ENCODE measurements at places on chromosomes 7 and 10.

GRCh38 chr10:59175538-59176240 is 754 bp upstream of the PHYHIPL start:
- DNase-seq, result no peak

DNA sequence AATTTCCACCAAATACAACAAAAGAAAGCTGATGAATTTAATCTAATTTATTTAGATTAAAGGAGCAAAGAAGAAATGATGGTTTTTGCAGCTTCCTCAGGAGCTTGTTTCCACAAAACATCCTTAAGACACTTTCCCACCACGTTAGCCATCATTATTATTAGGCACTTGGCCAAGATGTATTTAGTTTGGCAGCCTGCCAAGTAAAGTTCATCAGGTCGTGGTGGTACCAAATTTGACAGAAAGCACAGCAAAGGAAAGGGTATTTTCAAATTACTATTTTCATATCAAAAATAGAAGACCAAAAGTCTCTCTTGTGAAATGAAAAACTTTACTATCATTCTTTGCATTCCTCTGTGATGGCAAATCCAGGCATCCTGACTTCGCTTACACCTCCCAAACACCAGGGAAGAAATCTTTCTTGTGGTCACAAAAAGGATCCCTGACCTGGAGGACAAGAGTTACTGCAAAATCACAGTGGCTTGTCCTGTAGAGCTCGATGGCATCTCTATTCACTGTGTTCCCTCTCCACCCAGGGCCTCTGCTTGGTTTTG is 123.1 kb upstream of the INHBA start:
- DNase-seq, result no peak

DNA sequence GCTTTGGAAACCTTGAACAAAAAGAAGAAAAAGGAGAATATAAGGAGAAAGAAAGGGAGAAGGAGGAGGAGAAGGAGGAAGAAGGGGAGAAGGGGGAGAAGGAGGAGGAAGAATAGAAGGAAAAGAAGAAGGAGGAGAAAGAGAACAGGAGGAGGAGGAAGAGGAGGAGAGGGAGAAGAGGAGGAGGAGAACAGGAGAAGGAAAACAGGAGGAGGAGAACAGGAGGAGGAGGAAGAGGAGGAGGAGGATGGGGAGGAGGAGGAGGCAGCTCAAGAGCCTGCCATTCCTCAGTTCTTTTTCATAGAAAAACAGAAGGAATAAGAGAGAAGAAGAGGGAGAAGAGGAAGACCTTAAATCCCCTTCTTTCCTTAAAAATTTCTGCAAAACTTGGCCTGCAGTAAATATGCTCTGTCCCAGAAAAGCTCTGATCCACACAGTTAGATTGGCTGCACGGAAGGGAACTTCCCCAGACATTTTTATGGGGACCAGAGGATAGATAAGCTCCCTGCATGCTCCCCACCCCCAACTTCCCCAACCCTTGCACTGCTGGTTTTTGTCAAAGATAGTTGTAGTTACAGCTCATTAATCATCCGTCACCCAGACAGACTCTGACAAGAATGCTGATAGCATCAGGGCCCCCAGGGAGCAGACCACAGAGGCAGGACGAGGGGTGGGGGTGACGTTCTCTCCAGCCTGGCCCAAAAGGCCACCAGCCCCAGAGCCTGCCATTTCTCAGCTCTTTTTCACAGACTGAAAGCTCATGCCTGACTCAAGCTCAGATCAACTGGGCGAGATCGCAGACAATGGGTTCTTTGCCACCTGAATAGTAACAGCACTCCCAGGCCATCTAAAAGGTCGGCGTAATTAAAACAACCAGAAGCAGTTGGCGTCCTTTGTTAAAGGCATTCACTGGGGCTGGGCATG is 34.5 kb upstream of the LYZL1 start:
- no peak for DNase-seq

DNA sequence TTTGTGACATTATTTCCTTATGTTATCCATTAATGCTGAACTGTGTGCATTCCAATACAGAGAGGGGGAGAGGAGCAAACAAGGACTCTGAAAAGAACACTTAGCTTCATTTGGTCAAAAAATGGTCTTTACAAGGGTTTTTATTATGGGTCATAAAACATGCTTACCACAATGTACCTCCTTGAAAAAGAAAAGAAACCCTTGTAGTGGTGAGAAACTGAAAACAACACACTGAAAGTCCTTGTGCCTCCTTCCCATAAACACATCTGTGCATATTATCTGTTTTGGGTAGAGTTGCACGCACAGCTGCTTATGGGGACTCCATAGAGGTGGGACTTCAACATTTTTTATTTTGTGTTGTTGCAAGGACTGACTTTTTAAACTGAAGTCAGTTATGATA is 98.7 kb downstream of the CDK6 start:
- no peak for DNase-seq

- DNase-seq, result no peak
Measured at GRCh38 chr10:73920089-73920488, 9.2 kb downstream of the PLAU start.

GRCh38 chr10:76311752-76312636 is 880.6 kb downstream of the LRMDA start:
- DNase-seq, result no peak

DNA sequence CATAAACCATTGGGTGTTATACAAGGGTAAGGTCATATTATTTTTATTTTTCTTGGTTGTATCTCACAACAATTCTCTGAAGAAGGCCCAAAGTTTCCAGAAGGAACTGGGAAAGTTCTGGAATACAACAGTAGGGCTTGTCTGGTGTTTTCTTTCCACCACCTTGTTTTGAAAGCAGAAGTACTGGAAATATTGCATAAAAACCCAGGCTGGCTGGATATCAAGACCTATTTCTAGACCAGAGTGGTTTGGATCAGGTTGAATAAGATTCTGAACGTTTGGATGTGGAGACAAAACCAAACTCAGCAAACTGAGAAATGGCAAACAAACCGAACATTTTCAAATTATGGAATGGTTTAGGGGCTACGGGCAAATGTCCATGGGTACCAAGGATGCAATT is 182.6 kb upstream of the FZD8 start:
- no peak for DNase-seq

DNA sequence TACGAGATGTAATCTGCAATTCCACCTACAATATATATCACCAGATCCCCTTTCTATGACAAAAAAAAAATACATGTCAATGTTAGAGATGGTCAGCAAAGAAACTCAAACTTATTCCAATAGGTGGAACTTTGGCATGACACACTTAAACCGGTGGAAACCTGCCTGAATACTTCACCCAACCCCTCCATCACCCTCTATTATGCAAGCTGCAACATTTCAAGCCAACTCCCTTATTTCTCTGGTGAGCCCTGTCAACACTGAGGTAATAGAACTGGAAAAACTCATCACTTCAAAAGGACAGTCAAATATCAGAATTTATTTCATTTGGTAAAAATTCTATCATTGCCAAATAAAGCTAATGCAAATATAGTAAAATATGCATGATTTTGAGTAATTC is 3.6 kb downstream of the ZNF438 start:
- DNase-seq, result no peak

- DNase-seq, result no peak
Measured at GRCh38 chr10:125419146-125419545, 258.8 kb upstream of the CTBP2 start.

DNA sequence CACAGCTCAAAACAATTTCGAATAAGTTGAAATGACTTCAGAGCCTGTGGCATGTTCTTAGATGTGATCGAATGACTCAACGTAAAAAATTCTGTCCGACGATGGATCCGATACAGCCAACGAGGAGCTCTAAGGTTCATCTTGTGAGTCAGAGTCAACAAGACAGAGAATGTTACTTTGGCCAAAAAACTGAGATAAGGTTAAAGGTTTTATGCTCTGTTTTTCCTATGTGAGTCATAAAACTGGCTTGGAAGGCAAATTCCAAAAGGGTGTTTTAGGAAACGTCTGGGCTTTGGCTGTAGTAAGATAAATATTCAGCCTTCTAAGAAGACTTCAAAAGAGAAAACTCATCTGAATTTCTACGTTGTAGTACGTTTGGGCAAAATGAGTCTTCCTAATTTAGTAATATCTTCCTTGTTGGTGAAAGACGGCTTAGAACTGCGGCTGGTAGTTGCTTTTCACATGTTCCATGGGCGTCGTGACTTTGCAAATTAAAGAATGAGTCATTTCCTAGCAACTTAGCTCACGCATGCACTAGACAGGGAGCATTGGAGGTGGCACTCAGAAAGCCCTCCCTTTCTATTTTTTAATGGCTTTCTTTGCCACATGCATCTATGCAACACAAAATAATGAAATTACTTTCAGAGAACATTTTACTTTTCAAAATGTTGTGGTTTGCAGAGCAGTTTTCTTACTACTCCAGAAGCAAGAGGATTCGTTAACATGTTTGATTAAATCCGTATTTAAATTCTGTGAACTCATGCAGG is 28.2 kb downstream of the PFKP start:
- no peak for DNase-seq

DNA sequence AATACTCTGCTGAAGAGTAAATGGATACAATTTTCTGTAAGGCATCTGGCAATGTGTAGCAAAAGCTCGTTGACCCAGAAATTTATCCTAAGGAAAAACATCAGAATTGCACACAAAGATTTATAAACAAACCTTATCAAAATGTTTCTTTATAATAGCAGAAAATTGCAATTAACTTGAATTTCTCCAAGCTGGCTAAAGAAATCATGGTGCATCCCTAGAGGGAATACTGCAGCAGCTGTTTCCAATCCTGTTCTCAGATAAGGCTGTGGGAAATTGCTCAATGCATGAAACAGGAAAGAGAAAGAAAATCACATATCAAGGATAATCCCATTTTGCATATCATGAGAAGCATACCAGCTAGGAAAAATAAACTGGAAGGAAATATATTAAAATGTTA is 18.7 kb downstream of the TACR2 start:
- no peak for DNase-seq

DNA sequence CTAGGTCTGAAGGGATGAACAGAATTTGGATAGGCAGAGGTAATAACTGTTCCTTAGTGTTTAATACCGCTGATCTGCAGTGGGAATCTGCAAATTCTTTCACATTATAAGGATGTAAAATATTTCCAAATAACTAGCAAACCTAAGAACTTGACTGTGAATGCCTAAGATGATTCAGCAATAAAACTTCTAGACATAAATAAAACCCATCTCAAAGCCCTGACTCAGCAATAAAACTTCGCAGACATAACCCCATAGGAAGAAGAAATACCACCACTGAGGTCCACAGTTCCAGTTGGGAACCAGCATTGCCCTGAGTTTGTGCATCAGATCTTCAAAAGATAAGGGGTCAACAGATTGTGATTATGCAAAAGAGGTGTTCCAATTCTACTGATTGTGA is 354.2 kb downstream of the GFRA1 start:
- no peak for DNase-seq

- DNase-seq, result no peak
Measured at GRCh38 chr10:131065673-131066305, 245.7 kb downstream of the TCERG1L start.

GRCh38 chr10:26737730-26738129 is 40.2 kb downstream of the PDSS1 start:
- DNase-seq, result no peak

DNA sequence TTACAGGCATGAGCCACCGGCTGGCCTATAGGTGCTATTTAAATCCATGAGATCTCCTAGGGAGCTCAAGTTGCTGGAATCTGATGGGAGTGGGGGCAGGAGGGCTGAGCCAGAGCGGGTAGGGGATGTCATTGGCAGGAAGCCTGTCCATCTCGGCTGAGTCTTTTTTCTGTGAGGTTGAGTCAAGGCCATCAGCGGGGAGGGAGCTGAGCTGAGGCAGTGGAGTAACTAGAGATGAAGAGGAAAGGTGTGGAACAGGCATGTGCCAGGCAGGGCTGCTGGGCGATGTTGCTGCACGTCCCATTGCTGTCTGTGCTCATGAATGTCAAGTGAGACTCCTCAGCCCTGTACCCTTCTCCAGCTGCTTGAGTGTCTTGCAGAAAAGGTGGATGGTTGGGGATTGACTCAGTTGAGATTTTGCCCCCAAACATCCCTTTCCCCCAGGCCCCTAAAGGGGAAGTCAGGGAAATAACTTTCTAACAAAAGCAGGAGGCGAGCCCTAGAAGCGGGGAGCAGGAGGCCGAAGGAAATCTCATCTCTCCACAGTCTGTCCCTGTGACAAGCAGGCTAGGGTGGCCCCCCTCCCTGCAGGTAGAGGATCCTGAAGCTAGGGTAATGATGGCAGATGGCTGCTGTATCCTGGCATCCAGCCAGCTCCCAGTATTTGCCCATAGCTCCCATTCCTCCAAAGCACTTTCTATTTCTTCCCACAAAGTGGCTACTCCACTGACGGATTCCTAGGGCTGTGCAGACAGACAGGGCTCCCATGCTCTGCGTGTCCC is 5.4 kb downstream of the ATP6V1F start:
- DNase-seq, result no peak

DNA sequence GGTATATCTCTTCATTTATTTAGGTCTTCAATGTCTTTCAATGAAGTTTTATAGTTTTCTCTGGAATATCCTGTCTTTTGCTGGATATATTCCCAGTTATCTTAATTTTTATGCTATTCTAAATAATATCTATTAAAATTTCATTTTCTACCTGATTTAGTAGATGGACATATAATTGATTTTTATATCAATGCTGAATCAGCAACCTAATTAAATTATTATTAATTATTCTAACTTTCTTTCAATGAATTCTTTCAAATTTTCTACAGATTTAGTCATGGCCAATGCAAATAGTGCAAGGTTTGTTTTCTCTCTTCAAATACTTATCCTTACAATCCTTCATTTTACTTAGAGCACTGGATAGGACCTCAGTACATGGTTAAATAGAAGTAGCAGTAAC is 56.8 kb downstream of the DENND11 start:
- DNase-seq, result no peak

GRCh38 chr10:112210666-112211065 is 27.1 kb upstream of the GPAM start:
- DNase-seq, result no peak

DNA sequence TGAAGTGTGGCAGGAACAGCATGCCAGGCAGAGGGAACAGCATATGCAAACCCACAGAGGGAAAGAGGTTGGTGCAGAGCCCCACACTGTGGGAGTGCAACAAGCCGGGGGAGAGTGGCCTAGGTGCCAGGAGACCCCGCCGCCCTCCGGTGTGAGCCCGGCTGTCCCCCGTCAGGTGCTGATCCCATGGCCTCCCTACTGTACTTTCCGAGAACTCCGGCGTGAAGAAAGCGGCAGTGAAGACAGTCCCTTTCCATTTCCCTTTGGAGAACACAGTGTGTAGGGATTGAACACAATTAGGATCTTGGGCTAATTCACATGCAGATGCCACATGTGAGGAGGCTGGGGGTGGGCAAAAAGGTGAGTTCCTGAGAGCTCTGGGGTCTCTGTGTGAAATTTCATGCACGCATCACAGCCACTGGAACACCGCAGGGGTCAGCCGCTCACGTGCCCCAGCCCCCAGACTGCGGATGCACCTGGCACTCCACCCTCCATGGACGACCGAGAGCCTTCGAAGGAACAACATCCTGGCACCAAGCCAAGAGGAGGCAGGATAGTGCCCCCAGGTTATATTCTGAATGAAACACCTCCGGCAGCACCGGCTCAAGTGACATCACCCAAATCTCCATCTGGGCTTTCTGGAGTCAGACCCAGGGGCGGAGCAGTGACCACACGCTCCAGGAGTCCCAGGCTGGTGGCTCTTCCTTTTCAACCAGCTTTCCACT is 82.1 kb upstream of the PPP2R2D start:
- DNase-seq, result no peak

GRCh38 chr7:82247814-82248433 is 195.7 kb downstream of the CACNA2D1 start:
- no peak for DNase-seq
